ENCODE measurements at places on chromosomes 4 and X.
A peak's percentile ranks its signal among the peaks of the same experiment; 100 is the strongest.

DNA sequence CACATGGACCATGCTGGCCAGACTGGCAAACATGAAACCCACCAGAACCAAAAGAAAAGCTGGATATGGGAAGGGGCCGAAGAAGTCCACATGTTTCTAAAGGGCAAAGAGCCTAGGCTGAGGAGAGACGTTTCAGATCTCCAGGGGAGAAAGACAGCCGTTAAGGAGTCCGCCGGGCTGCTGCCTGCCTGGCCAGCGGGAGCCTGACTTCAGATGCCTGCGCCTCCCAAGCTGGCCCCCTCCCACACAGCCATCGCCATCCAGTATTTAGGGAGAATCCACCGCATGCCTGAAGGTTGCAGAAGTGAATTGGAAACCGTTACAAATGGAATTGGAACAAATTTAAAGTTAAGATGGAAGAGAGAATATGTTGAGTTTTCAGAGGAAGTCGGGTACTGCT, 2.9 kb downstream of the TBL1X start:
- no peak for DNase-seq

DNA sequence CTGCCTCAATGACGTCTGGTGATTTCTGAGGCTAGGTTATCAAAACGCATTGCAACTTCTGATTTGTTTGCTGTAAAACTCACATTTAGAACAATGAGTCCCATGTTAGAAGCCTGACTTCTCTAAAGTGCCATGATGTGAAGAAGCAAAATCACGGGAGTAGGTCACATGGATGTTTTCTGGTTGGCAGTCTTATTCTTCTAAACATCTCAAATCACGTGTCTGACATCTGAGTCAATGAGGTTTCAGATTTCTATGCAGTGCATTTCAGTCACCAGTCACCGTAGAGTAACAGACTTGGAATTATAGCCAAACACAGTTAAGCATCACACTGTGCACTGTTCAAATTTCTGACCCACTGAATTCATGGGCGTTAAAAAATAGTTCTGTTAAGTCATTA, 482.1 kb downstream of the TMA16 start:
- no peak for DNase-seq

DNA sequence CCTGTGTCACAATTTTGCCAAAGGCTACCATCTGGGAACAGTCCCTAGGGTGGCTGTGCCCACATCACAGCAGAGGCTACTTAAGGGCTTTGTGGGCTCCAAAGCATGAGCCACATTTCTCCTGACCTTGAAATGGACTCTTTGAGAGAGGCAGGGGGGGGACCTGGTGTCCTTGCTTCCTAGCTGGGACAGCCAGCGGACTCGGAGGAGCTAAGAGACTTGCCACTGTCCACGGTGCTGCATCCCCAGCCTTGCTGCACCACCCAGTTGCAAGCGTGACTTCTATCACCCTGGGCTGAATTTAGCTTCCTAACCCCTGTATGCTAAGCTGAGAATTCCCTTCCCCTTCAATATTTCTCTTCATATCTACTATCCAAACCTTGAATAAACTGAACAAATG, 99.0 kb downstream of the PHKA2 start:
- no peak for DNase-seq

GRCh38 chrX:10631416-10632145, 11.2 kb upstream of the MID1 start:
- DNase-seq, result no peak

DNA sequence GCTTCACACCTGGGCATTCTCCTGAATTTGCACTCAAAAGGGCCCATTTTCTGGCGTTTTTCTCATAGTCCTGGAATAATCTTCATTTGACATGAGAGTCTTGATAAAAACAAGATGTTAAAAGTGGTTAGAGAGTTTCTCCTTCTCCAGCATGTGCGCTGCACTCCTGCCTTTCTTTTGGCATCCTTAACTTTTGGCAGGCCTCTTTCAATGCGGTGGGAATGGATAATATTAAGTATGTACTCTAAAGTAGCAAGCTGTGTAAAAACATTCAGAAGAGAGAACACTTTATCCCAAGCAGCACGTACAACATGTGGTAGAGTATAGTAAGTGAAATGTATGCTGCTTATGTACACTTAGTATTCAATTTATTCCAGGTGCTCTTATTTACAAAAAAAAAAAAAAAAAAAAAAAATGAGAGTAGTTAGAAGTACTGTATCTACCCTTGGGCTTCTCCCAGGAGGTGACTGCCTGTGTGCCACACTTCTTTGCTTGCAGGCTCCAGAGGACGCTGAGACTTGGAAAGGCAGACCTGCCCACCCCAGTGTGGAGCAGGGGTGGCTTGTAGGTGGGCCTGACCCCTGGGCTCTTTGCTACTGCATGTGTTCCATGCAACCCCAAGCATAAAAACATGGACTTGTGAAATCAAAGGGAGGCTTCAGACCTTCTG, 3.9 kb downstream of the FGF2 start:
- DNase-seq, result no peak

DNA sequence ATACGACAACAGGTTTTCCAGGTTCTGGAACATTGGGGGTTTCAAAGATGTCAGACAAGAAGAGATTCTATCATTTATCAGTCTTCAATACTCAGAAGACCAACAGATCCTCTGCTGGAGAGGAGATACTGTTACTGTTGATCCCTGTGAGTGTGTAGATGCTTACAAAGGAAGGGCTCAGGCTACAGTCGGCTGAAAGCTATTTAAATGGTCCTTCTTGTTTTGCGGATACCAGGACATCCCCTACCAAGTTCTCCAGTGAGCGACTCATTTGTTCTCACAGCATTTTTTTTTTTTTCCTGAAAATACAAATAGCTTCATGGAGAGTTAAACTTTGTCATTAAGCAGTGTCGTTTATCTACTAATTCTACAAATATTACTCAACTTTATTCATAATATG, 201.6 kb downstream of the CAMK2D start:
- DNase-seq, result no peak

- DNase-seq, result no peak
These were observed 52.3 kb downstream of the SMAD1 start for GRCh38 chr4:145533961-145534360.

- peak; percentile 36 for DNase-seq
These were observed 255.1 kb upstream of the GPC4 start for GRCh38 chrX:133670383-133670782.

DNA sequence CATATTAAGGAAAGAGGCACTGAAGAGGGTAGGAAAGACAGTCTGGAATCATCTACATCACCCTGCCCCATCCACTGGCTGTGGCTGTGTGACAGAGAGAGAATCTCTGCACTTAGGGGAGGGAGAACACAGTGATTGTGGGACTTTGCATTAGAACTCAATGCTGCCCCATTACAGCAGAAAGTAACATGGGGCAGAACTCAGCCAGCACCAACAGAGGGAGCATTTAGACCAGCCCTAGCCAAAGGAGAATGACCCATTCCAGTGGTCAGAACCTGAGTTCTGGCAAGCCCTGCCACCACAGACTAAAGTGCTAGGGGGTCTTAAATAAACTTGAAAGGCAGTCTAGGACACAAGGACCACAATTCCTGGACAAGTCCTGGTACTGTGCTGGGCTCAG, 37.9 kb downstream of the ZNF330 start:
- DNase-seq, result no peak

DNA sequence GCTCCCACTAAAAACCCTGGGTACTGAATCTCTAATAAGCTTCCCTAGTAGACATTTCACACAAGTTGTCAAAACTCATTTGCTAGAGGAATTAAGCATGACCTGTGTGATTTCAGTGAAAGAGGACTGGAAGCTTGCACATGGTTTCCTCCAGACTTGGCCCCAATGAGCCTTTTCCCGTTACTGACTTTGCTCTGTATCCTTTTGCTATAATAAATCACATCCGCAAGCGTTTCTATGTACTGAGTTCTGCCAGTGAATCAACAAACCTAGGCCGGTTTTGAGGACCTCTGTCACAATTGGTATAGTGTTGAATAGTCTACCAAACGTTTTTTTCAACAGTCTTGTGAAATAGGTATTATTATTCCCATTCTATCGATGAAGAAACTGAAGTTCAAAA, 8.2 kb downstream of the ATP11C start:
- DNase-seq, result no peak

DNA sequence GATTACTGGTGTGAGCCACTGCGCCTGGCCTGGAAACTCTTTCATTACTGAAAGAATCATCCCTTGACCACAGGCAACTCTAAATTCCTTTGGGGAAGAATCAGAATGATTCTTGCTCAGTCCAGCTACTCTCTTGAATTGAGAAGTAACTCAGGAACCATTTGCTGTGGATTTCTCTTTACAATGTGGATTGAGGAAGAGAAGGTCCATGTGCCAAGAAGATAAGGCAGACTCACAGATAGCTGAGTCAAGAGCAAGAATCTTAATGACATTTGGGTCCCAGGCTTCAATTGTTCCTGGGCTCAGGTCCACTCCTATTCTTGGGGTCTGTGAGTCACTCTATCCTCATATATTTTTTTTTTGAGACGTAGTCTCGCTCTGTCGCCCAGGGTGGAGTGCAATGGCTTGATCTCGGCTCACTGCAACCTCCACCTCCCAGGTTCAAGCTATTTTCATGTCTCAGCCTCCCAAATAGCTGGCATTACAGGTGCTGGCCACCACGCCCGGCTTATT, 6.2 kb upstream of the MGARP start:
- DNase-seq, result no peak

- peak; percentile 23 for DNase-seq
These were observed 730 bp downstream of the VBP1 start for GRCh38 chrX:155216940-155217440.

GRCh38 chr4:82786828-82787227, 11.8 kb downstream of the SCD5 start:
- DNase-seq, result no peak

DNA sequence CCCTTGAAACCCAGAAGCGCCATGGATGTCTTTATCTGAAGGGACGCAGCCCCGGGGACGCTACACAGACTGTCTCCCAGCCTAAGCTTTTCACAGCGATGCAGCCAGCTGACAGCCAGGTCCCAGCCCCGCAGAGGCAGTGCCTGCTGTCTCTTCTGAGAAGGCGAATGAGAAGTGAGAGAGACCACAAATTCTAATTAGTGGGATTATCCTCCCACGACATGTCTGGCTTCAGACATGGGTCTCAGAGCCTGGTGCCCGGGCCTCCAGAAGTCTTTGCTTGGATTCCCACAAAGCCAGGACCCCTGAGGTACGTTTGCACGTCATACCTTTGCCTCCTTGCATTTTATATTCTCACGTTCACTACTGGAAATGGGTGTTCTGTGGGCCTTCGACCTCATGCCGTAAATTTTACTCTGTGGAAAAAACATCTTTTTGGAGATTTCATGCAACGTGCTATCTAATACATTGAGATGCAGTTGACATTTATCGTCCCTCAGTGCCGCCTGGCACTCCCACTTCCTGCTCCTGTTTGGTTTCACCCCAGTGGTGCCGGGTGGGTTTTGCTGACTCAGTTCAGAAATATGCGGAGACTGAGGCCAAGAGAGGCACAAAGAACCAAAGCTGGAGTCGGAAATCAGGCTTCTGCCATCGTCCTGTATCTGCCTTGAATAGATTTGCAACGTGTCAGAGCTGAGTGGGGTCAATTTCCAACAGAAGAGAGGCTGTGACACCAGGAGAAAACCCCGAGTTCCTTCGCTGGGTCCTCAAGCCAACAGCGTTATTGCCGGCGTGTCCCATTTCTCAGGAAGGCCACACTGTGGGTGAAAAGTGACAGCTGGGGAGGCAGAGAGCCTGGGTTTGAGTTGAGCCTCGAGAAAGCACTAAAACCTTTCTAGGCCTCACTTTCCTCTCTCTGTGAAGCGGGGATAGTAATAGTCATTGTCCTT, 114.4 kb downstream of the STK32B start:
- DNase-seq, result no peak

DNA sequence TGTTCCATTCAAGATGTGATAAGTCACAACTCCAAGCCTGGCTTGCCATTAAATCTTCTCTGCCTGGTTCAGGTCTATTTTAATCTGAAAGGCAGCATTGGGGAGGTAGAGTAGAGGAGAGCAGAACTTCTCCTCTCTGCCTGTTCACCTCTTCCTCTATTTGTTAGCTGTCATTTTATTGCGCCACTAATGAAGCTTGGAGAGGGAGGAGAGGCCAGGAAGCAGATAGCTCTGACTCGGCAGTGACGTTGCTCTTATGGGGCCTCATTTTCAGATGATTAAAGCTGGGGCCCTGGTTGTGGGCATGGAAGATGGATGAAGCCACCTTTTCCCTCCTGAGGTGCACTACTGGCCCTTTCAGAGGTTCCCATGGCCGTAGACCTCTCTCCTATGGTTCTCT, 207.3 kb downstream of the MID1IP1 start:
- DNase-seq, result no peak

GRCh38 chrX:84469226-84469625, 33.0 kb downstream of the HDX start:
- no peak for DNase-seq

GRCh38 chrX:148500423-148501385, at the start of gene AFF2:
Gene AFF2, plus strand, starts transcription at chrX:148500617. Its CDS starts 481 bp downstream, at chrX:148501098.
- peak; percentile 37 for DNase-seq

DNA sequence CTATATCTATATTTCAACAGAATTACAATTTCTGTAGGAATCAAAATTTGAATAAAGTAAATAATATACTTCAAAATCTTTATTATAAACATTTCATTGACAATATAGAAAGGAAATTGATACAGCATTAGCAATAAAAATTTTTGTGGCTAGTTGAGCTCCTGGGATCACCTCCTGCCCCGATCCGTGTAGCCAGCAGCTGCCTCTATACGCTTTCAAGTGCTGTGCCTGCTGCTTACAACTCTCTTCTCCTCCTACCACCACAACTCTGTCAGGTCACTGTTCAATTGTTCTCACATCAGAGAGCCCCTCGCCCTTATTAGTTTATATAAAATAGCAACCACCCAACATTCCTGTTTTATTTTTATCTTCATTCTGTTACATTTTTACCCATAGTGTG, 27.6 kb downstream of the INPP4B start:
- DNase-seq, result no peak

- no peak for DNase-seq
These were observed 3.0 kb upstream of the MAB21L2 start for GRCh38 chr4:150578745-150579501.

DNA sequence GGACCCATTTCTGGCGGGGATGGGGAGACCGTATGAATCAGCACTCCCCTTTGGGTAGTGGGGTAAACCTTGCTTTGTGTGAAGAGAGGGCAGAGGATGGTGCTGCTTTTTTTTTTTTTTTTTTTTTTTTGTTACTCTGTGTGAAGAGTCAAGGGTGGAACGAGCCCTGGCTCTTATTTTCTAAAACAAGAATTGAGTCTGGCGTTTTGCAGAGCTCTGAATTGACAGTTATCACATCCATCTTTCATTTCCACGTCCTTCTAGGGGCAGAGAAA, 1.2 kb downstream of the SLAIN2 start:
- no peak for DNase-seq

- DNase-seq, result no peak
These were observed 27.4 kb downstream of the NAA11 start for GRCh38 chr4:79298484-79298883.

All from AG08396 (cell line).